Activated CD4-positive, alpha-beta T cell treated with anti-CD3 and anti-CD28 coated beads, Interleukin-2, amount 10 ng/mL, durations not matched to agents 24 days and 14 days (primary cell): ENCODE measurements at places on chromosomes 6 and 20.

GRCh38 chr6:17305219-17306001 is 24.2 kb downstream of the RBM24 start:
- DNase-seq: no peak

DNA sequence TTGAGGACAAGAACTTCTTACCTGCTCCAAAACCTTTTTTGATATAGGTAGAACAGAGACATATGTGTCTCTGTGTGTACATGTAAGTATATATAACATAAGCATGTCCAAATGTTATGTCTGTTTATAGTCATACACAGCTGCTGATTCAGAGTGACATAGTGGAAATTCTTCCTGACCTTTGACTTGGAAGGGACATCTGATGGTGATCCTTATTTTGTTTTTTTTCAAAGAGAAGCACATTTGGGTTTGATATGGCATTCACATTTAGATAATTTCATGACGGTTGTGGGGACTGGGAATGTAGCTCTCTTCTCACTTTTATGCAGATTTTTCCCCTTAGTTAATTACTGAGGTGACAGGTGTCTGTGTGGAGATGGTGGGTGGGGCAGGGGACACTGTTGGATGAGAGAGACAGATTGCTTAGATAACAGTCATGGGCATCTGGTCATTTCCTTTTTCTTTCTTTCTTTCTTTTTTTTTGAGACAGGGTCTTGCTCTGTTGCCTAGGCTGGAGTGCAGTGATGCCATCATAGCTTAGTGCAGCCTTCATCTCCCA is 39.0 kb downstream of the FARS2 start:
- no peak for DNase-seq

- DNase-seq: no peak
Measured at GRCh38 chr6:163717106-163717764, 302.7 kb downstream of the QKI start.

DNA sequence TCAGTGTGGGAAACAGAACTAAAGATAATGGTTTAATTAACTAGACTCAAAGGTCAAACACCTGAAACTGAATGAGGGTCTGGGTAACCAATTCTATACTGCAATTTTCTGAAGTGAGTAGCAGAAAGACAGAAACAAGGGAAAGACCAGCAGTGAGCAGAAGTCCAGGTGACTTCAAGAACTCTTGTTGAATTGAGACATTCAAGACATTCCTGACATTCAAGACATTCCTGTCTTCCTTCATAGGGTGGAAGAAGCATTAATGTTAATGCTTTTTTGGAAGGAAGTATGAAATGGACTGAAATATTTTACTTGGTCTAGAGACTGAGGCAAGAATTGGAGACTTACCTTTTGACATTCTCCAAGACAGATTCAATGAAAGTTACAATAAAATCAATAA is 529.9 kb upstream of the MMS22L start:
- no peak for DNase-seq

GRCh38 chr6:28586962-28587745 is 61.5 kb downstream of the GPX5 start:
- peak; percentile 87 for DNase-seq

DNA sequence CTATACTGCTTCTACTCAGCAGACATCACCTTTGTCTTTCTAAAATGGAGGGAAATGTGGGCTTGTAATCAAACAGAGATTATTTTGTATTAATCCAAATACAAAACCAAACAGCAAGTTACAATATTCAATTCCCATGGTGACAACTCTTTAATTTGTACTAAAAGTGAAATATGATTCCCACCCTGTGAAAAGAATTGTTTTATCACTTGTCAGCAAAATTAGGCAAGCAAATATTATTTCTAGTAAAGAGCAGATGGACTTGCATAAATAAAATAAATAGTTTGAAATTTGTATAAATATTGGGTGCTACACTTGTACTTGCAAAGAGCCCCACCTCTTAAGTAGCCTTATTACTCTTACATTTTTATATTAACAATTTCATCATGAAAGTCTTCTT is 6.1 kb upstream of the TXLNB start:
- DNase-seq: no peak

DNA sequence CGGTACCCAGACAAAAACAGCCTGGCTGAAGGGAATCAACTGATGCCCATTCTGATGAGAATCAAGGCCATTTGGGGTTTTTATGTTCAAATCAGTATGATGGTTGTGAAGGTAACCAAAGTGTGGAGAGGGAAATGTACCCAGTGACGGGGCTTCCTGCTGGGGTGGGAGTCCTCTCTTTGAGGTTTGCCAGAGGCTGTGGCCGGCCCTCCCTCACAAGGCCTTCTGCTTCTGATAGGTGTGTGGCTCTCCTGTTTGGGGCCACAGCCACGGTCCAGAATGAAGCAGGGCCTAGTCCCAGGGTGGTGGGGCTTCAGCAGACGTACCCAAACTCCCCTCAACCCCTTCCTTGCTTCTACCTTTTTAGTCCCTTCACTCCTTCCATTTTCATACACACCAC is 86.7 kb upstream of the NAA20 start:
- DNase-seq: no peak

DNA sequence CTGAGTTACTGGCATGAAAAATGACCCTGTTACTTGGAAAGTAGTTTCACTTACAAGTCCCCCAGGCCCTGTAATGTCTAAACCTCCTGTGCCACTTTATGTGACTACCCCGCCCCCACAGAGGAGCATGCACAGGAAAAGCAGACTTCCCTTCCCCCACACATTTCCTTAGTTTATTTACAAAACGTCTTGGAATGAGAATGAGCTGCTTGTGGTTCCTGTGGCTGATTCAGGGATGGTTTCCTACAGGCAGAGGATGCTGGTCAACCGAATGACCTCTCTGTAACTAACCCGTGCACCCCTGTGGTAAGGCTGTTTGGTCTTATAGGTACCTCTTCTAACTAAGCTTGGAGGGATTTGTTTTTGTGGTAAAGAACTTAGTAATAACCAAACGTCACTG is 28.5 kb downstream of the RSPO3 start:
- no peak for DNase-seq

- no peak for DNase-seq
Measured at GRCh38 chr6:113530769-113531168, 326.4 kb upstream of the MARCKS start.

DNA sequence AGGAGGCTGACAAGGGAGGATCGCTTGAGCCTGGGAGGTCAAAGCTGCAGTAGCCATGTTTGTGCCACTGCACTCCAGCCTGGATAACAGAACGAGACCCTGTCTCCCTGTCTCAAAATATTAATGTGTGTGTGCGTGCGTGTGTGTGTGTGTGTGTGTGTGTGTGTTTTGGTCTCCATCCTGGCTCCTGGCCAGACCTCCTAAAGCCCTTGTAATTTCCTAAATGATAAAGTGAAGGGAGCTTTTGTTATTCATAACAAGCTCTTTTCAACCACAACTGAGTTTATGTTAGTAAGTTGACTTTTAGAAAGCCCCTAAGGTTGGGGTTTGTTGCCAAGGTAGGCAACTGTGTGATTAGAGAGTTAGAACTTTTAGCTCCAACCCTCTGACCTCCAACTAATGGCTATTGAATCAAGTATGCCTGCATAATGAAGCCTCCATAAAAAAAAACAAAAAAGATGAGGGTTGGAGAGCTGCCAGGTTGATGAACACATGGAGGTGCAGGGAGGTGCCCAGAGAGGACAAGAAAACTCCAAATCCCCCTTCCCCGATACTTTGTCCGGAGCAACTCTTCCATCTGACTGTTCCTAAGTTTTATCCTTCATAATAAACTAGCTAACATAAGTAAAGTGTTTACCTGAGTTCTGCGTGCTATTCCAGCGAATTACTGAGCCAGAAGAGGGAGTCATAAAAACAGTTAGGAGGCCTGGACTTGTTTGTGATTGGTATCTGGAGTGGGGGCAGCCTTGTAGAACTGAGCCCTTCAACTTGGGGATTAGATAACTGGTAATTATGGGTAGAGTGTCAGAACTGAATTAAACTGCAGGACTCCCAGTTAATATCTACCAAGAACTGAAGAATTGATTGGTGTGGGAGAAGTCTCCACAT is 5.3 kb upstream of the AIF1 start:
- no peak for DNase-seq

DNA sequence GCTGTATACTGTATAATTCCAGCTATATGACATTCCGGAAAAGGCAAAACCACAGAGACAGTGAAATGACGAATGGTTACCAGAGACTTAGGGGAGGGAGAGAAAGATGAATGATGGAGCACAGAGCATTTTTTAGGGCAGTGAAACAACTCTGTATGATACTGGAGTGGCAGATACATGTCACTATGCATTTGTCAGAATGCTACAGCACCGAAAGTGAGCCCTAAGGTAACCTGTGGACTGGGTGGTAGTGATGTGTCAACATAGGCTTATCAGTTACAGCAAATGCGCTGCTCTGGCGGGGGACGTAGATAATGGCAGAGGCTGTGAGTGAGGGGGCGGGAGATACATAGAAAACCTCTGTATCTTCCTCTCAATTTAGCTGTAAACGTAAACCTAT is 201.3 kb upstream of the SSTR4 start:
- DNase-seq: no peak

GRCh38 chr6:42532038-42532669 is 31.7 kb upstream of the UBR2 start:
- peak; percentile 72 for DNase-seq

GRCh38 chr6:34518669-34519365 is 37.3 kb downstream of the SPDEF start:
- no peak for DNase-seq

DNA sequence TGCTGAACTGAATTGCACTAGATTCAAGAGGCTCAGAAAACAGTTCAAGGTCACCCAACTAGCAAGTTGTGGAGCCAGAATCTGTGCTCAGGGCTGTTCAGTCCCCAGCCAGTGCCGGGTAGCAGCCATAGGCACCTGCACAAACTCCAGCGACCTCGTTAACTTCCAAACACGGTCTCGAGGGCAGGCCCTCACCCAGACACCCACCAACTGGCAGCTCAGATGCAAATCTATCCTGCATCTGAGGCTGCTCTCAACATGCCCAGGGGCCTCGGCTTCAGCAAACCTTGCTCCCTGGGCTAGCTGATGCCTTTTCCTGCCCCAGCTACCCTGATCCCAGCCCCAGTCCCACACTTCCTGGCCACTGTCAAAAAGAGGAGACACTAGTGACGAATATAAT is 3.7 kb downstream of the JPH2 start:
- no peak for DNase-seq

DNA sequence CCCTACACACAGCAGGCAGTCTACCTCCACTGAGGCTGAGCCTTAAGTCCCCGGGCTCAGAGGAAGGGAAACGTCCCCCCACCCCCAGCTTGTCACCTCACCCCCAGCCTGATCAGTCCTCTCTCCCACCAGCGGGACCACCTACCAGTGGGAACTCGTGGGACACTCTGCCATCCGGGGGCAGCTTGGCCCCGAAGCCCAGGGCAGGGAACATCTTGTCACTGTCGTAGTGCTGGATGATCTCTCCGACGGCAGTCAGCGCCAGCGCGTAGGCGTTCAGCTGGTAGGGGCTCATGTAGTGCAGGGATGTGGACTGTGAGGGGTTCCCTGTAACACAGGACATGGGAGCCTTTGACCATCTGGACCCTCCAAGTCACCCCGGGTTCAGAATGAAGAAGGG is 48.6 kb downstream of the RAB44 start:
- no peak for DNase-seq

DNA sequence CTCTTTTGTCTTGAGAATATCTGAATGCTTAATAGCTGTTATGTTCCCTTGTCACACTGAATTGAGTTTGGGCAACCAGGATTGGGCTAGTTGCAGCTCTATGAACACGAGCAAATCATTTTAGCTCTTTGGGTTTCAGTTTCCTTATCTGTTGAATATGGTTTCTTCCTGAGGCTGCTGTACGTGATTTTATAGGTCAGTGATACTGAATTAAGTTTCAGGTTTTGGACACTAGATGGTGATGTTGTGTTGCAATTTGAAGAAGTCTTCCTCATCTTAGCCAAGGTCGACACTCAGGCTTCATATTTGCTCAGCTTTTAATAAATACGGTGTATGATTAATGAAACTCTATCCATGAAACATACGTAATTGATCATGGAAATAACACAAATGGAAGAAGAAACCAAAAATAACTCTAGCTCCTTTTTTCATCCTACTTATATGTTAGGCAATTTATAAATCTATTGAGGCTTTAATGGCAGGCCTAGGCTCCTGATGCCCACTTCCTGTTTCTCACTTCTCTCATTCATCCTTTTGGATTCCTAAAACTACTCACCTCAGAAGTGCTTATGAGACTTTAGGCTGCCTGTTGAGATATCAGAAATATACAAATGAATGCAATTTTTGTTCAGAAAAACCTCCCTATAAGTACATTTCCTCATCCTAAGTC is 354.1 kb upstream of the MAP3K7 start:
- peak; percentile 69 for DNase-seq

DNA sequence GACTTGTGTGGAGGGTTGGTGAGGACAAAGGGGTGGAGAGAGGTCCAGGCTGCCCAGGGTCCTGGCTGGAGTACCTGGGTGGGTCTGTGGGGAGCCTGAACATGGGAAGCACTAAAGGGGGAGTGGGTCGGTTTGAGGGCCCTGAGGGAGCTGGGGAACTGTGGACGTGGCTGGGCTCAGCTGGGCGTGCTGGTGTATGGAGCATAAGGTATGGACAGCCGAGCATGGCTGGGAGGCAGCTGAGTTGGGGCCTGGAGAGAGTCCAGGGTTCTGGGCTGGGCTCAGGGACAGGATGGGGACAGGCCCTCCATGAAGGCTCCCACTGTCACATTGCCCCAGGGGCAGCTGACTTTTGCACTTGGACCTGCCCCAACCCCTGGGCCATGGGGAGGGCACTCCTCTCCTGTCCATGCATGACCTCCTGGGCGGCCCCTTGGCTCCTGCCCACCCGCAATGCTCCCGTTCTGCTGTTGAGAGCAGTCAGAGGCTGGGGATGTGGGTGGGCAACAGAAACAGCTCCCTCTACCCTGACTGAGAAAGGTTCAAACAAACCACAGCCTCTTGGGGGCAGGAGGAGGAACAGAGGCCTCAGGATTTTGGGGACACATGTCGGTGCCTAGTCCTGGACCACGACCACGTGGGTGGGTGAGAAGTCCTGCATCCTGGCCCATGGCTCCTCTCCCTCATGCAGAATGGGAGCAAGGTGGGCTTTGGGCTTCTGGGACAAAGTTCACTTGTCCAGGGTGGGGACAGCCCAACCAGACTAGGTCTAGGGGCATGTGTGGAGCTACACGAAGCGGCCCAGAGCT is 4.5 kb downstream of the C20orf204 start:
- DNase-seq: peak; percentile 59

DNA sequence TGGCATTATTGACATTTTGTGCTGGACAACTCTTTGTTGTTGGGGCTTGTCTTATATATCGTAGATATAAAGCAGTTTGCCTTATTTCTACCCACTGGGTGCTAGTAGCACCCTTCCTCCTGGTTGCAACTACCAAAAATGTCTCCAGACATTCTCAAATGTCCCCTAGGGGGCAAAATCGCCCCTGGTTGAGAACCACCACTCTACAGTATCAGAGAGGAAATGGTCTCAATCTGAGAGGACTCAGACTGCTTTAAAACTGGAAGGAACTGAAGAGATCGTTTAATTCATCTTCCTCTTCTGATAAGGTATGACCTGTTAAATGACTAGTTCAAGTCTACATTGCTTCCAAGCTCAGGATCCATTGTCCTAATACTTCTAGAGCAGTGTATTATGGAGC is 14.9 kb downstream of the SH3BGRL2 start:
- peak; percentile 59 for DNase-seq

GRCh38 chr6:10426781-10427279 is 12.0 kb upstream of the TFAP2A start:
- DNase-seq: no peak
